ENCODE measurements at places on chromosomes 11 and 22.
A peak's percentile ranks its signal among the peaks of the same experiment; 100 is the strongest.

DNA sequence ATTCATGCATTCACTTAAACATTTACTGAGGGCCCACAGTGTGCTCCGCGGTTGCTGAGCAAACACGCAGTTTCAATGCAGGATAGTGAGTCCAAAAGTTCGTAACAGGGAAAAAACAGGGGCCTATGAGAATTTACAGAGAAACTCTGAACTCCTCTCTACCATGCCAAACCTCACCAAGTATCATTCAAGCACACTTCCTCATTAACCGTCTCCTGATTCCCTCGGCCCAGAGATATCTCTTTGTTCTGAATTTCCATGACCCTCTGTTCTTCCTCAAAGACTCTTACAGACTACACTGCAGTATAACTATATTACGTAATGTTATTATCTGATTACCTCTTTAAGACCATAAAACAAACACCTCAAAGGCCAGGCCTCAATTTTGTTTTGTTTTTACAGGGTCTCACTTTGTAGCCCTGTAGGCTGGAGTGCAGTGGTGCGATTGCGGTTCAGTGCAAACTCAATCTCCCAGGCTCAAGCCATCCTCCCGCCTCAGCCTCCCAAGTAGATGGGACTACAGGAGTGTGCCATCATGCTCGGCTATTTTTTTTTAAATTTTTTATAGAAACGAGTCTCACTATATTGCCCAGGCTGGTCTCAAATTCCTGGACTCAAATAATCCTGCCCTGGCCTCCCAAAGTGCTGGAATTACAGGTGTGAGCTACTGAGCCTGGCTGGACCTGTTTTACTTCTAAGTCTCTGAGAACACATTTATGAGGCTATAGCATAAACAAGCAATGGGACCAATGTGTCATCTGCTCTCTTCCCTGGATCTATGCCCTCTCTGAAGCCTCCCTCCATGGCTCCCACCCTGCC is 3.6 kb downstream of the HPS4 start:
- DNase-seq: no peak

DNA sequence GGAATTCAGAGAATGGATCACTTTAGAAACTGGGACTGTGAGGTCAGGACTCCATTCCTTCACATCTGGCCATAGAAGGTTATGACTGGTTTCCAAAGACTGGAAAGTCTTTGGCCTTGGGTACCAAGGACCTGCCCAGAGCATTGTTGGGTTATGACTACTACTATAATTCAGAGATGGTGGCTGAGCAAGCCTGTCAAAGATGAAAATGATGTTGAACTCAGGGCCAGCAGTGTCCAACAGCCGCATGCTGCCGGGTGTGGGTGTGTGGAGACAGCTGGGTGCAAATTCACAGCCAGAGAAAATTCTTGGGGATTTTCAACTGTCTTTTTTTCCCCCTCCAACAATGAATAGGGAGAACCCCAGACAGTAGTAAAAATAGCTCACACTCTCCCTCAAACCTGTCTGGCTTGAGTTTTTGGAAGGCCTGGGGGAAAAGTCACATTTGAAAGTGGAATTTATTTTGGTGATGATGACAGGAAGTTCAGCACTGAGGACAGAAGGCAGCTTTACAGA is 166.8 kb upstream of the NCAM1 start:
- DNase-seq: no peak

- no peak for DNase-seq
These were observed 12.2 kb downstream of the CSF2RB start for GRCh38 chr22:36925388-36926290.

DNA sequence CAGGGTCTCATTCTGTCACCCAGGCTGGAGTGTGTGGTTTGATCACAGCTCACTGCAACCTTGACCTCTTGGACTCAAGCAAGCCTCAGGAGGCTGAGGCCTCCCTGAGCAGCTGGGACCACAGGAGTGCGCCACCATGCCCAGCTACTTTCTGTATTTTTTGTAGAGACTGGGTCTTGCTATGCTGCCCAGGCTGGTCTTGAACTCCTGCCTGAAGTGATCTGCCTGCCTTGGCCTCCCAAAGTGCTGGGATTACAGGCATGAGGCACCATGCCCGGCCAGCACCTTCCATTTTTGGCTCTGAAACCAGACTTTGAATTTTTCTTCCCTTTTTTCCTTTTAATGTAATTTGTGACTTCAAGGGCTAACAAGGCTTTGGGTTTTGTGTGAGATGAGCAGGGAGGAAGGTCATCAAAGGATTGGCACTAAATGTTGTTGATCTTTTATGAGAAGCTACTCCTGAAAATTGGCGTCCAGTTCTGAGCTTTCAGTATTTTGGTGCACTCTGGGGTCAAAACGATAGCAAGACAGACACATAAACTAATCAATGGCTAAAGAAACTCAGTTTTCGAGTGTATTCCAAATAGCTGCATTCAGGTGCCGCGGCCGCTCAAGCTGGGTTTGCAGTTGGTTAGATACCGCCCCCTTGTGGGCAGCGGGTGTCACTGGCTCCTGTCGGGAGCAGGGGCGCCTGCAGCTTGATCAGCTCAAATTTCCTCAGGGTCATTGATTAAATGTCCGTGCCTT is 51.9 kb upstream of the CLMP start:
- peak; percentile 72 for DNase-seq

GRCh38 chr11:121692236-121692635 is 239.5 kb upstream of the SORL1-AS1 start:
- no peak for DNase-seq

- DNase-seq: no peak
These were observed 11.2 kb upstream of the UBQLNL start for GRCh38 chr11:5527716-5528115.

- DNase-seq: no peak
These were observed 38.1 kb downstream of the NUP50 start for GRCh38 chr22:45201678-45202332.

DNA sequence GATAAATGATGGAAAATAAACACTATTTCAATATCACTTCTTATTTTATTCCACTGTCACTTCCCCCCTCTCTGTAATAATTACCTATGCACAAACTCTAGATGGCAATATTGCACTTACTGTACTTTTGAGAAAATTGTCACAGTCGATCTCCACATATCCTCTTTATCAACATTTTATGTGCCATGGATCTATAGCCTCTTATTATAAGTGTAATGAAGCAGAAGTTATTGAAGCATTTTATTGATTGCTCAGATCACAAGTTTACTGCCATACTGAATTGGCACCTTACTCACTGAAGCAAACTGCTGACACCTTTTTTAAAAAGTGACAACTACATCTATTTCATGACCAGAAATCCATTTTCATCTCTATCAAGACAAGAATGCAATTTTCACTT is 133.4 kb downstream of the DCDC1 start:
- DNase-seq: peak; percentile 40

GRCh38 chr22:24417200-24417599 is 10.2 kb upstream of the ADORA2A start:
- no peak for DNase-seq

GRCh38 chr22:47124961-47125360 is 362.5 kb downstream of the TBC1D22A start:
- no peak for DNase-seq

DNA sequence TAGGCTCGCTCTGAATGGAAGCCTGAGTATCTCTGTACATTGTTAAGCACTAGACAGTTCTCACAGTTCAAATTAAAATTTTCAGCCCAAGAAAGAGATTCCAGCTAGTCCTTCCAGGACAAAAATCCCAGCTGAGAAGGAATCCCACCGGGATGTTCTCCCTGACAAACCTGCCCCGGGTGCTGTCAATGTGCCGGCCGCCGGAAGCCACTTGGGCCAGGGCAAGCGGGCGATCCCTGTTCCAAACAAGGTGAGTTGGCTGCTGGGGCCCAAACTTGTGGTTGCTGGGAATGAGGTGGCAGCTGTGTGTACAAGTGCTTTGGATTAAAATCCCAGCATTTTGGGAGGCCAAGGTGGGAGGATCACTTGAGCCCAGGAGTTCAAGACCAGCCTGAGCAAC is 15.4 kb downstream of the GTSE1 start:
- no peak for DNase-seq

DNA sequence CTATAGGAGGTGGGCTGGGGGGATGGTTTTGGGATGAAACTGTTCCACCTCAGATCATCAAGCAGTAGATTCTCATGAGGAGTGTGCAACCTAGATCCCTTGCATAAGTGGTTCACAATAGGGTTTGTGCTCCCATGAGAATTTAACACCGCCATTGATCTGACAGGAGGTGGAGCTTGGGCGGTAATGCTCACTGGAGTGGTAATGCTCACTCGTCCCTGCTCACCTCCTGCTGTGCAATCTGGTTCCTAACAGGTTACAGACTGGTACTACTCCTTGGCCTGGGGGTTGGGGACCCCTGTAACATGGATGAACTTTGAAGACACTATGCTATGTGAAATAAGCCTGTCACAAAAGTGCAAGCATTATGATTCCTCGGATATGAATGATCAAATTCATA is 87.0 kb upstream of the CLNS1A start:
- DNase-seq: no peak

- peak; percentile 15 for DNase-seq
These were observed 789 bp downstream of the SPECC1L start for GRCh38 chr22:24271386-24271854.

DNA sequence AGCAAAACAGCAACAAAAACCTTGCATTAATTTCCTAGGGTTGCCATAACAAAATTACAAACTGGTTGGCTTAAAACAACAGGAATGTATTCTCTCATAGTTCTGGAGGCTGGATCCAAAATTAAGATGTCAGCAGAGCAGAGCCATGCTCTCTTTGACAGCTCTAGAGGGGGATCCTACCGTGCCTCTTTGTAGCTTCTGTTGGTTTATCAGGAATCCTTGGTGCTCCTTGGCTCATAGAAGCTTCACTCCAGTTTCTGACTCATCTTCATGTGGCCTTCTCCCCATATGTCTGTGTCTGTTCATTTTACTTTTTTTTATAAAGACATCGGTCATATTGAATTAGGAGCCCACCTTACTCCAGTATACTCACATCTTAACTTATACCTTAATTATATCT is 90.5 kb upstream of the POU2AF2 start:
- DNase-seq: no peak

DNA sequence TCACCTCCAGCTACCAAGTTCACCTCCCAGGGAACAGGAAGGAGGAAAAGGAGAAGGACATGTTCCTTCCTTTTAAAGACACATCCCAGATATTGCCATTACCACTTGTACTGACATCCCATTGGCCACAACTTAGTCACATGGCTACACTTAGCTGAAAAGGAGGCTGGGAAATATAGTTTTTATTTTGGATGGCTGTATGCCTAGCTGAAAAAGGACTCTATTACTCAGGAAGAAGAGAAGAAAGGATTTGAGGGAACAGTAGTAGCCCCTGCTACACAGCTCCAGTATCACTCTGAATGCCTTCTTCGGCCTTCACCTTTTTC is 2.1 kb upstream of the APOA5 start:
- peak; percentile 16 for DNase-seq

- DNase-seq: no peak
These were observed 163.2 kb downstream of the FAT3 start for GRCh38 chr11:92387859-92388258.

DNA sequence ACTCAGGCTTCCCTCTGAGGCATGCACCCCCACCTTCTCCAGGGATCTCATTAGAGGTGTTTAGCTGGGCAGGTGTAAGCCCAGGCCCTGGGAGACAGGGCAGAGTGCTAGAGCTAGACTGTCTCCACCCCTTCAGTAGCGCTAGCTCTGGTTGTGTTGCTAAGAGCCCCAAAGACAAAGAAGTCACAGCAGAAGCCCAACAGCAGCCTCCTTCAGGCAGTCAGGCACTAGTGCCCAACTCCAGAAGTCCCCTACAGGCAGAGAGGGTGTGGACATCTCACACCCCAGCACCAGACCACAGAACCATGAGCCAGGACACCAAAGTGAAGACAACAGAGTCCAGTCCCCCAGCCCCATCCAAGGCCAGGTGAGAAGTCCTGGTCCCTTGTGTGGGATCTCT is at the start of gene CNGA4:
CNGA4 (plus strand) TSS at position 188 of the 400 bp plus-strand sequence; CDS start at position 306, 118 bp downstream.
- DNase-seq: no peak

- DNase-seq: no peak
These were observed 247.0 kb upstream of the NARS2 start for GRCh38 chr11:78821371-78822306.

DNA sequence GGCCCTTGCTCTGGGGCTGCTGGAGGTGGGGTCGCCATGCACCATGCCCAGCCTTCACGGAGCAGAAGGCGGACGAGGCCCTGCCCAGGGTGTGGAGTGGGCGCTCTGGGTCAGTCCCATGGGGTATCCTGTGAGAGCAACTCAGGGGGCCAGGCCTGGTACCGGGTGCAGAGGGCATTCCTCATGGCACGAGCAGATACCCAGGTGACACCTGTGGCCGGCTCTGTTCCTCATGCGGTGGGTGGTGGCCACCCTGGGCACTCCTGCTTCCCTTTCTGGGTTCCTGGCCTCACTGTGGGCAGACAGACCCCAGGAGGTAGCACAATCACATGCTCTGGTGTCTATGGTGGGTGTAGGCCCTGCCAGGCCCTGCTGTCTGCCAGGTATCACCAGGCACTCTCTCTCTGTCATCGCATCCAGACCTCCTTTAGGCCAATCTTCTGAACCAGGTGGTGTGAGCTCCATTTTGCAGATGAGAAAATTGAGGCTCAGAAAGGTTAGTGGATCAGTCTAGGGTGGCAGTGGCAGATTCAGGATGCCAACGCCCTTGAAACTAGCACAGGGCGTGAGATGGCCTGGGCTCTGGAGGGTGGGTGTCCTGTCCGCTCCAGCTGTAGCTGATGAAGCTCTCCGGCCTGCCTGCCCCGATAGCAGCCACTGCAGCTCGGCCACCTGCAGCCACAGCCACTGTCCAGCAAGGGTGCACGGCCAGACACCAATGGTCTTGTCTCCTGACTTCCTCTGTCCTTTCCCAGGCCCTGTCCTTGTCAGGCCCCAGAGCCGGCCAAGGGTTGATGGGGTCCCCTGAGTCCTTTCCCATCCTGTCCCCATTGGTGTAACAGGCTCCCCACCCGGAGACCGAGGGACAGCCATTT is 15.1 kb downstream of the DGKZ start:
- DNase-seq: no peak

All from ACHN (cell line).